ENCODE measurements at places on chromosomes 11 and 22.

GRCh38 chr11:118973985-118974384, 2.4 kb downstream of the FOXR1 start:
- DNase-seq: no peak

- DNase-seq: no peak
Observed at GRCh38 chr22:18070556-18071306, 7.1 kb upstream of the PEX26 start.

GRCh38 chr11:76240161-76240540, 33.8 kb upstream of the WNT11 start:
- no peak for DNase-seq

- DNase-seq: no peak
Observed at GRCh38 chr22:37304595-37305343, 22.5 kb downstream of the CYTH4 start.

DNA sequence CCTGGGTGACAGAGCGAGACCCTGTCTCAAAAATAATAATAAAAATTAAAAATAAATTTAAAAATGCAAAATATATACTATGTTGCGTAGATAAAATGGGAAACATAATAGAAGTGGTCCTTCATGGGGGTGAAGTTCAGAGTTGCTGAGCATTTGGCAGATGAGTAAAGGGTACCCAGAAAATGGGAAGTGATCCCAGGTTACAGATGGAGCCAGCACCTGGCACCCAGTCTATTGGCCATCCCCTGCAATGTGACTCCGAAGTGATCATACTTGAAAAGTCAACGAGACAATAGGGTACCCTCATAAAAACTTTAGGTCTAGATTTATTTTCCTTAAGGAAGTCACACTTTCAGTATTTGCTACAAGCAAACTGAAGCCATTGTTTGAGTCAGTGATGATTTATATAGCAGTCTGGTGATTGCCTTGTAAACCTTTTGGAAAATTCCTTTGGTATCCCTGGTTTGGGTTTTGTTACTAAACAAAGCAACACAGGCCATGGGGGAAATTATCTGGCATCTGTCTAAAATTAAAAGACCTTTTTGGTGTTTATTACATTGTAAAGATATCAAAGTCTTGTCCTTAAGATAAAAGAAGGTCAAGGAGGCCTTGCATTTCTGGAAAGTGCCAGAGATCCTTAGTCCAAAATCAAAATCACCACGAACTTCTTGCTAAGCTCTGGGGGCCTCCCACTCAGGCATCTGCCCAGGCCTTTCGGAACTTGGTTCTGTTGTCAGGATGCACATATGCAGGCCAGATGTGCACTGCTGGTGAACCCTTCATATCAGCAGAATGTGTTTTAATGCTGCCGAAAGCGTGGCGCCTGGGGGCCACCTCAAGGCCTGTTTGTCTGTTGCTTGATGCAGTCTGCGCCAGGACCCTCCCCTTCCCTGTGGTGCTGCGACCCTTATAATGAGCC, 4.3 kb downstream of the SMARCB1 start:
- DNase-seq: no peak

- DNase-seq: no peak
Observed at GRCh38 chr22:49237703-49238102, 590.0 kb downstream of the BRD1 start.

GRCh38 chr11:13384908-13385640, 77.9 kb downstream of the BTBD10 start:
- peak; percentile 34 for DNase-seq

- no peak for DNase-seq
Observed at GRCh38 chr11:130179396-130180306, 20.1 kb downstream of the ST14 start.

- peak; percentile 35 for DNase-seq
Observed at GRCh38 chr11:64178203-64178602, 7.8 kb upstream of the STIP1 start.

GRCh38 chr22:50136581-50137015, 33.9 kb upstream of the PANX2 start:
- no peak for DNase-seq

DNA sequence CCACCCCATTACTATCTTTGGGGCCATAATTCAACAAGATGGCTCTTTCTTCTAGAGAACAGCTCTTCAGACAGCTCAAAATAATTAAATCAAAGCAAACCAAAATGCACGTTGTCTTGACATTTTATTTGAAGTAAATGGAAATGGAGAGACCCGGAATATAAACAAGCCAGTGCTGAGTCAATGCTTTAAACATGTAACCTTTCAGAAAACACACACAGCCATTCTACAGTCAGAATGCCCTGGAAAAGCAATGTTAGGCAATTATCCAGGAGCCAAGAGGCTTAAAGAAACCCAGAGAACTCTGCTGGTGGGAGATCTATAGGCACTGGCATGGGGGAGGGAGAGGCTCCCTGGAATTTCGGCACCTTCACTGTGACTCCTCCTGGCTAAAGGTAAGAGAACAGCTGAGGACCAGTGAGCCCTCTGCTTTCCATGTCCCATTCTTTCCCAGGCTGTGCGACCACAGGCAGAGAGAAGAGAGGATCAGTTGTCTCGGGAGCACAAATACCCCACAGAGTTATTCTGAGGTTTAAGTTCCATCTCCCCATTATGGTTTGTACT, 254.0 kb upstream of the CCDC90B start:
- no peak for DNase-seq

GRCh38 chr11:128424851-128425285, 162.5 kb downstream of the ETS1 start:
- no peak for DNase-seq

- no peak for DNase-seq
Observed at GRCh38 chr11:117928446-117929141, 608 bp downstream of the TMPRSS13 start.

DNA sequence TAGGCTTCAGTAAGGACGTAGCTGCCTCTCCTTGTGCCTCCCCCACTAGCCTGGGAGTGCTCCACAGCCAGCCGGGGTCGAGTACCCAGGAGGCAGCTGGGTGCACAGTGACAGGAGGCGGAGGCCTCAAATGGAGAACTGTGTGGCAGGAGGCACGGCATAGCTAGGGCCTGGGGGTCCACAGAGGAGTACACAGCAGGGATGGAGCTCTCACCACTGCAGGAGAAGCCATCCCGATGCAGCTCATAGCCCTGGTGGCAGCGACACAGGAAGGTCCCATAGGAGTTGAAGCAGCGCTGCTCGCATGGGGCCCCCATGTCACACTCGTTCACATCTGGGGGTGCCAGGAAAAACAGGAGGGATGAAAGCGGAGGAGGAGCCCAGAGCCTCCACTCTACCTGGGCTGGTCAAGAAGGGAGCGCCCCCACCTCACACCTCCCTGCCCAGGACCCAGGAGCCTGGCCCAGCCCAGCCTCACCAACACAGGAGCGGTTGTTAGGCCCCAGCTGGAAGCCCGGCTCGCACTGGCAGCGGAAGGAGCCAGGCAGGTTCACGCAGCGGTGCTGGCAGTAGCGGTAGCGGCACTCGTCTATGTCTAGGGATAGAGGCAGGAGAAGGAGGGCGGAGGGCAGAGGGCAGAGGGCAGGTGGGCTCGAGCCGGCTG, 2.8 kb downstream of the EFEMP2 start:
- no peak for DNase-seq
